ENCODE measurements at places on chromosomes 16 and 17.

DNA sequence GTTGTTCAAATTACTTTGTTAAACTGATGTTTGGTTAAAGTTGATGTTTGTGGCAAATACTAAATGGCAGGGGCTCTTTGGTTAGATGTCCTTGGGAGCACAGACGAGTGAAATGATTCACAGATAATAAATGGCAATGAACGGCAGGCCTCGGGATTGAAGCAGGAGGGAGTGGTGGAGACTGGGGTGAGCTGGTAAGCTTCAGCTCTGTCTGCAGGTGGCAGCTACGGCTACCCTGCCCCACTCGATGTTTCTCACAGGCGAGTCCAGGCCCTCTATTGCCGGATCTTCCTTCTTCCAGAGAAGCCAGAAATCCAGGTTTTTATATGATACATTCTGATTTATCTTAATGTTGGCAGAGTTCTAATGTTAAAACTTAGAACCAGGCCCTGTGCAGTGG is 144.8 kb upstream of the CACNG5 start:
- no peak for DNase-seq

GRCh38 chr16:87464691-87465300 is 28.0 kb downstream of the ZCCHC14 start:
- DNase-seq, result no peak

DNA sequence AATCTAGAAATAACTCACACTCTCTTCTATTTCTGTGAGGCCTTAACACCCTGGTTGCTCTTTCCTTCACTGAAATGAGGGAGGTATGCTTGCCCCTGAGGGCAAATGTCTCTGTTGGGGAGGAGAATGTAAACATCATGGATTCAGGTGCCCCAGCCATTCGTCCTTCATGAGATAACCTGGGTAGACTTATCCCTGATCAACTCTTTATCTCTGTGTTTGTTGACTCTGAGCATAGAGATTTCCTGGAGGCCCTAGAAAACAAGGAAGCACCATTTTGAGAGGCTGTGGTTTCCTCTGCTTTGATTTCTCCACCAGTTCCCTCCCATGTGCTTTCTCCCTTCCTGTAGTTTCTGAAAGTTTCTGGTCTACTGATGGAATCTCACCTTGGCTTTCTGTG is 77.3 kb downstream of the PHKB start:
- DNase-seq, result no peak

DNA sequence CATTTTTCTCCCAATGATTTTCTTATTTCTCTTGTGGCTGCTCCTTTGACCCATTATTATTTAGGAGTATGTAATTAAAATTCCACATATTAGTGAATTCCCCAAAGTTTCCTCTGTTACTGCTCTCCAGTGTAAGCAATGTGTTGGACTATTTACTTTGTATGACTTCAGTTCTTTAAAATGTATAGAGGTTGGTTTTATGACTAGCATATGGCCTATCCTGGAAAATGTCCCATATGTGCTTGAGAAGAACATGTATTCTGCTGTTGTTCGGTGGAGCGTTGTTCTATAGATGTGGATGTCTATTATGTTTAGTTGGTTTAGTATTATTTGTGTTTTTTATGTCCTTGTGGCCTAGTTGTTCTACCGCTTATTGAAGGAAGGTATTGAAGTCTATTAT is 6.0 kb upstream of the NT5M start:
- no peak for DNase-seq

DNA sequence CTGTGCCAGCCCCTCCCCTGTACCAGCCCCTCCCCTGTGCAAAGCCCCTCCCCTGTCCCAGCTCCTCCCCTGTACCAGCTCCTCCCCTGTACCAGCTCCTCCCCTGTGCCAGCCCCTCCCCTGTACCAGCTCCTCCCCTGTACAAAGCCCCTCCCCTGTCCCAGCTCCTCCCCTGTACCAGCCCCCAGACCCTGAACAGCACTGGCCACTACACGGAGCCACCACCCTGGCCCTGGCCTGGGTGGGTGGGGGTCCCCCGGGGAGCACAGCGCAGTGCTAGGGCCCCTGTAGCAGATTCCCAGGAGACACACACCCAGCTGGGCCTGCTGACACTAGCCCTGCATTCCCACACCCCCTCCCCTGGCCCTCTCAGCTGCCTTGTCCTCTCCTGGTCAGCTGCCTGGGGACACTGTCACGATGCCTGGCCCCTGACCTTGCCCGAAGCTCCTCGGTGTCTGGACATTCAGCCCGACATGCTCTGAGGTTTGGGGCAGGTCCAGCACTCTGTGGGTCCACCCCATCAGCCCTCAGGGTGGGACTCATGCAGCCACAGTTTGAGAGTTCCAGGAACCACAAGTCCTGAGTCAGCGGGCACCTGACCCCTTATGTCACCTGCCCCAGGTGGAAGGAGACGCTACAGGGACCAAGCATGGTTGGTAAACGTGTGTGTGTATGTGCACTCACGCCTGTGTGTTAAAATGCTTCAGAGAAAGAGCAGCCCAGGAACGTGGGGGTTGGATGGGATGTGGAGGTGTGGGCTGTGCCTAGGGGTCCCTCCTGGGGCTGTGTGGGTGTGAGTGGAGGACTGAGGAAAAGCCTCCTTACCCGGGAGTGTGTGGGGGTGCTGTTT is 114.2 kb downstream of the METRNL start:
- DNase-seq, result no peak

DNA sequence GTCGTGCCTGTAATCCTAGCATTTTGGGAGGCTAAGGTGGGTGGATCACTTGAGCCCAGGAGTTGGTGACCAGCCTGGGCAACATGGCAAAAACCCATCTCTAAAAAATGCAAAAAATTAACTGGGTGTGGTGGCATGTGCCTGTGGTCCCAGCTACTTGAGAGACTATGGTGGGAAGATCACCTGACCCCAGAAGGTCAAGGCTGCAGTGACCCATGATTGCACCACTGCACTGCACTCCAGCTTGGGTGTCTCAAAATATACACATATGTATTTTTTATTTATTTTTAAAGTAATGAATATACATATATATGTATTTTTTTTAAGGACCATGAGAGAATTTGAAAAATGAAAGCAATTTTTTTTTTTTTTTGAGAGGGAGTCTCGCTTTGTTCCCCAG is 5.1 kb upstream of the NUFIP2 start:
- no peak for DNase-seq

DNA sequence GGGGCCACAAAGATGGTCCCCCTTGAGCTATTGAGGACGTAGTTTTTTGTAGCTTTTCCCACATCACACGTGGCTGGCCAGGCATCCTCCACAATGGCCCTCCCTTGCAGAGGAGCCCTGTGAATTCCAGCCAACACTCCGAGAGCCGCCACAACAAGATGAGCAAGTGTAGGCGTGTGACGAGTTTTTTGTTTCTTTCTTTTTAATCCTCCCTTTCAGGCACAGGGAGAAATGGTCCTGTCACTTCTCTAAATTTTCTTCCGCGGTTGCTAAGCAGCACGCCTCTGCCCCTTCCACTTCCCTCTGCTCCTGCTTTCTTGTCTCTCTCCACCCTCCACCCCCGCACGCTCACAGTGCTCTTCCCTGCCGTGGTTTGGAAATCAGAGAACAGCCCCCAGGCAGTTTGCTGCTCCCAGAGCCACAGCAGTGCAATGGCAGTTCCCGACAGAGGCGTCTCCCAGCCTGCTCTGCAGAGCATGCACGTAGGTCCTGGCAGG is 68.0 kb upstream of the MRTFB start:
- DNase-seq, result no peak

DNA sequence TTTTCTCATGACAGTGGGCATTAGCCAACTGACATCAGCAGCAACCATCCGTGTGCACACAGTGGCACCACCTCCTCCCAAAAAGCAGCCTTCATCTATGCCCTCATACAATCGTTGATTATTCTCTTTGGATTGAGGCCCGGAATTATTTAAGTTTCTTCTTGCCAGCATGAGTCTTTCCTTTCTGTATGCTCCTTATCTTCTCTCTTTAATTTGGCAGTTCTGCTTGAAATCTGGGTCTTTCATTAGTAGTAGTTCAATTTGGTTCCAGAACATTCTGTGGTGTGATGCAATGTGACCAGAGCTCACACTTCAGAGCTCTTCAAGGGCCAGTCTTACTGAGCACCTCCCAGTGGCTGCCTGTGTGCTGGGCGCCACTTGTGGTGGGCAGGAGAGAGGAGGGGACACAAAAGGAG is 52.2 kb upstream of the STH start:
- DNase-seq, result no peak

DNA sequence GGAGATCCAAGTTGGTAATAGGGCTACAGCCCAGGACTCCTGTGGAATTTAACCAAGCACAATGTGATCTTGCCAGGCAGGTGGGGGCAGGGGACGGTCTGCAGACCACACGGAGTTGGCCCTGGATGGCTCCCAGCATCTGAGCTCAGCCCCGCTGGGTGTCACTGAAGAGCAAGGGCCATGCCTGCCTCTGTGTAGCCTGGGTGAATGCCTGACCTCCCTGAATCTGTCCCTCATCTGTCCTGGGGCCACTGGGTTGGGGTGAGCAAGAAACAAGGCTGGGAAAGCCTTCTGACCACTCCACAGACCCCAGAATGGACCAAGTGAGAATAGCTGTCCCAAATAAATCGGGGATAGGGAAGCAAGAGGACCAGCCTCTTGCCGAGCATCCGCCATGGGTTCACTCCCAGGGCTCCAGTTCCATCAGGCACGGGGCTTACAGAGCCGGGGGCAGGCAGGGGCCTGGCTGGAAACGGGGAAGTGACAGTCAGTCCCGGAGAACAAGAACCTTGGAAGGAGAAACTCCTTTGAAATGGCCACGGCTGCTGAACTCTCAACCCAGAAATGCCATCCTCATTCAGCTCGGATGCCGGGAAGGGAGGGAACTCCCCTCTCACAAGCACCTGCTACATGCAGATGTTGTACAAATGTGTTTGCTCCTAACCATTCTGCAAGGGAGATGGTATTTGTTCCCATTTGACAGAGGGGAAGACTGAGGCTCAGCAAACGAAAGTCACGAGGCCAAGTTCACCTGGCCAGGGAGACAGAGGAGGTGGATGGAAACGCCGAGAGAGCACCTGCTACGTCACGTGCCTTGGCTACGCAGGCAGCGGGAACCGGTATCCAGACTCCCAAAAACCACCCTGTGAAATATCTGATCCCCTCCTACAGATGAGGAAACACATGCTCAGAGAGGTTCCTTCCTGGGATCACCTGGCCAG is 50.0 kb downstream of the RMI2 start:
- DNase-seq, result no peak

GRCh38 chr17:76793775-76794174 is 55.9 kb downstream of the MFSD11 start:
- DNase-seq, result no peak

- no peak for DNase-seq
Observed at GRCh38 chr16:5479926-5480325, 382.3 kb upstream of the EEF2KMT start.

DNA sequence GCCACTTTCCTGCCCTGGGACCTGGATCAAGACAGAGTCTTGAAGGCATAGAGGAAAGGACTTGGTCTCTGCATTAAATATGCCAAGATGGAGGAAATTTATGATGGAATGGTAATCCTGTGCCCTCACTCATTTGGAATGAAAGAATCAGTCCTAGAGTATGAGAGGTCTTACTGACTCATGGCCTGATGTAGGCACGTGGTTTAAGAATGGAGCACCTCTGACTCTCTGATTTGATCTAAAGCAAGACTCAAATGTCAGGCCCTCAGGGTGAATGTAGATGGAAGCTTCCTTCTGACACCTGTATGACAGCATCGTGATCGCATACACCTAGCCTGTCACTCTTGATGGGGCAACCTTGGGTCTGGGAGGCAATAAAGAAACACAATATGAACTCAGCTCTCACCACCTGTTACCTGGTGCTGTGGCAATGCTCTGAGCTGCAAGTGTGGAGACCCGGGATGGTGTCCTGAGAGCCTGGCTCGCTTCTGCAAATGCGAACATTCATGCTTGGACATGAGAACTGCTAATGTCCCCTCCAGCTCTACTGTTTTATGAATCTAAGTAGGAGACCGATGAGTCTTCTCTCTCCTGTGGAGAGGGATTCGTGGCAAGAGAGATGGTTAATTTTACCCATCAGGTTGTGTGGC is 229.9 kb downstream of the ABCC12 start:
- no peak for DNase-seq

GRCh38 chr17:49524473-49525359 is 29.6 kb downstream of the NGFR start:
- no peak for DNase-seq

GRCh38 chr16:2471016-2471652 is at the start of gene NTN3:
Gene NTN3, plus strand, starts transcription at chr16:2471297. Its CDS starts 405 bp downstream, at chr16:2471702.
- DNase-seq, result no peak

DNA sequence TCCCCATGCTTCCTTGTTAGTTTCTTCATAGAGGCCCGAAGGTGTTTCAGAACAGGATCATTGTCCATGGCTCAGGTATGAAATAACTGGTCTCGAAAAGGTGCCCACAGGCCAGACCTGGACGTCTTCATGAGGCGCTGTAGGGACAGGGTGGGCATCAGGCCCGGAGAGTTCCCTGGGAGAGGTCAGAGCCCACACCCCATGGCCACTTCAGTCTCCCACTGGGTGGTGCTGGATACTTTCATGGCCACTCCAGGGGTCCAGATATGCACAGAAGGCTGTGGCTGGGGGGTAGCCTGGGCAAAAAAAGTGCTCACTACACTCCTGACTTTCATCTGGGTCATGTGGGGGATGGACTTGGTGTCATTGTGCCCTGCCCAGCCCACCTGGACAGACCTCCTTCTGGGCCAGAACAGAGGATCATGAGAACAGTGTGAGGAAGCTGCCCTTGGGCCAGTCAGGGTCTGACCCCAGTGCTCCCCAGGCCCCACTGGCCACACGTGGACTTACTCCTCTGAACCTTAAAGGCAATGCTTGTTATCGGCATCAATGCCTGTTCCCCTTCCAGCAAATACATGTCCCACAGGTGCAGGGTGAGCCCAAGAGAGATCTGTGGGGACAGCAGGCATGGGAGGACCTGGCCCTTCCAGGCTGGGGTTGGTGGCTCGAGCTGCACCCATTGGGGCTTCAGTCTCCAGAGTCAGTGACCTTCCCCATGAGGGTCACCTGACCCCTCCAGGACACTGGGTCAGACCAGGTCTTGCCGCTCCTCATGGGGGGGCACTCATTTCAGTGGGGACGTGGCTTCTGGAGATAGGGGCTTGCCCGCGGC is 36.9 kb downstream of the LGALS9 start:
- DNase-seq, result no peak

DNA sequence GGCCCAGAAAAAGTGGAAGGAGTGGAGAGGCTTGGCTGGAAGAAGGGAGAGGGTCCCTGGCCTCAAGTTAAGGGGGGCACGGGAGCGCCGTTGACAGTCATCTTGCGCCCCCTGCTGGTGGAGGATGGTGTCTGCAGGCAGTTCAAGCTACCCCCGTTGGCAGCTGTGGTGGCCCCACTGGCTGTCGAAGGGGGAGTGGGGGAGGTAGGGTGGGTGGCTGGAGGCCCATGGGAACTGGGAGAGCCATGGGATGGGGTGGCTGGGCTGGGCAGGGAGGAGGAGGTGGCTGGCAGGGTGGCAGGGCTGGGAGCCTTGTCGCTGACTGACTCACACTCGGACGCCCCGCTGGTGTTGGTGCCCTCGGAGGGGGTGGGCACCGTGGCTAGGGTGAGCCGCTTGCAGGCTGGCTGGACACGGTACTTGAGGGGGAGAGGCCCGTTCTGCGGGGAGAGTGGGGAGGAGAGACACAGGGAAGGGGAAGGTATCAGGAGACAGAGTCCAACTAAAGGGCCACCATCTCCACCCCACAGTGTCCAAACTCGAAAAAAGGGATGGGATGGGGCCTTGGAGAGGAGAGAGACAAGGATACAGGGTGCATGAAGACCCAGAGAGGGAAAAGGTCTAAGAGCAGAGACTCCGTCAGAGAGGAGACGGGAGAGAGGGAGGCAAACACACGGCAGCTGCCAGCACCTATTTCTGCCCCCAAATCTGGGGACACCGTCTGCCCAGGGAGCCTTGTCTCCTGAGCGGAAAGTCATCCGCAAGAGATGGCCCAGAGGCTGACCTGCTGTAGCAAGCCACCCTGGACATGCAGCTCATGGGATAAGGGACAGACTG is 5.2 kb downstream of the CISD3 start:
- DNase-seq, result peak; percentile 64

All from GM18507 (cell line).